ENCODE measurements at places on chromosomes 4 and X.

GRCh38 chr4:37082912-37083311, 161.6 kb upstream of the NWD2 start:
- no peak for DNase-seq

DNA sequence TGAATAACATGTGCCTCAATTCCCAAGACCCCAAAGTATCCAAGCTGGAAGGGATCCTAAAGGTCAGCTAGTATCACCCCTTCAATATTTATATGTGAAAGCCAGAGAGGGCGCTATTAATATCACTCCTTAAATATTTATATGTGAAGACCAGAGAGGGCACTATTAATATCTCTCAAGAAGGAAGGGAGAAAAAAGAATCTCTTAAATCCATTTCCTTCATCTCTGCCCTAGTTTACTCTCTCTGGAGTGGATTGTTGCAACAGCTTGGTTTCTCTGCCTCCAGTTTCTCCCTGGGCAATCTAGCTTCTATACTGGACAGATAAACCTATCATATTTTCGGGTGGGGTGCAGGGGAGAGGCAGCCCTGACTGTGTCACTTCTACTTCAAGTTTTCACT, 31.6 kb upstream of the MSN start:
- DNase-seq = no peak

DNA sequence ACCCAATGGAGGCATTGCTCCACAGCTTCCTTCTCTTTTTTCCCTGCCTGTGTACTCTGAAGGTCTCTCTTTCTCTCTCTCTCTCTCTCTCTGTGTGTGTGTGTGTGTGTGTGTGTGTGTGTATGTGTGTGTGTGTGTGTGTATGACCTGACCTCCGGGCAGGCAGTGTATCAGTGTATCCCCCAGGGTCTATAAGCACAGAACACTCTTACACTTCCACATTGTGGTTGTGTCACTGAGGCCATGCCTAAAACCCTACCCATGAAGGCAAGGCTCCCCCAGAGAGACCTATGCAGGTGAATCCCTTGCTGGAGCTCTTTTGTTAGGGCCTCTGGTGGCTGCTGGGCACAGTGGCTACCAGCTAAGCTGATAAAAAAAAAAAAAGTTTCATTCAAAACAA, 300.4 kb upstream of the BMP3 start:
- DNase-seq = no peak

GRCh38 chr4:159298502-159298901, 195.6 kb downstream of the RAPGEF2 start:
- peak; percentile 77 for DNase-seq

- DNase-seq = peak; percentile 18
Measured at GRCh38 chrX:9525511-9526248, 60.8 kb downstream of the TBL1X start.

- DNase-seq = no peak
Measured at GRCh38 chr4:19735012-19735411, 516.7 kb upstream of the SLIT2 start.

GRCh38 chrX:9957743-9958142, 9.4 kb upstream of the CLDN34 start:
- DNase-seq = no peak

GRCh38 chr4:121564840-121565375, 131.9 kb downstream of the ANXA5 start:
- peak; percentile 27 for DNase-seq

GRCh38 chr4:138190452-138190858, 51.7 kb downstream of the SLC7A11 start:
- no peak for DNase-seq

DNA sequence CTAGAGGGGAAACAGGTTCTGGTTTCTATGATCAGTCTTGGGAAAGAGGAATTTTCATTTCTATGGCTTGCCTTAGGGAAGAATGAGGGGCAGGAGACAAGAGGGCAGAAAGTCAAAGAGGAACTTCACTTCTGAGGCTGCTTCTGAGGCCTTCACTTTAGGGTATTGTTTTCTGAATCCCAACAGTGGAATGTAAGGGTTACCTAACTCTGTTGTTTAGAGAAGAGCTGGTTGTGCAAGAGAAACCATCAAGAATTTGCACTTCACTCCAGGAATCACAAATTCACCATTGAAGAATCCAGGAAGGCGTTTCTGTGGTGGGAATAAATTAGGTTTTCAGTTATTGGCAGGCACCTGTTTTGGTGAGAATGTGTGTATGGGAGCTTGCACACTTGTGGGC, 126.7 kb upstream of the AMOT start:
- peak; percentile 18 for DNase-seq

GRCh38 chr4:188432328-188432727, 293.1 kb downstream of the TRIML1 start:
- DNase-seq = peak; percentile 39

- DNase-seq = no peak
Measured at GRCh38 chrX:151396042-151396824, 773 bp upstream of the VMA21 start.

GRCh38 chrX:154812341-154813101, 7.2 kb upstream of the MPP1 start:
- no peak for DNase-seq

DNA sequence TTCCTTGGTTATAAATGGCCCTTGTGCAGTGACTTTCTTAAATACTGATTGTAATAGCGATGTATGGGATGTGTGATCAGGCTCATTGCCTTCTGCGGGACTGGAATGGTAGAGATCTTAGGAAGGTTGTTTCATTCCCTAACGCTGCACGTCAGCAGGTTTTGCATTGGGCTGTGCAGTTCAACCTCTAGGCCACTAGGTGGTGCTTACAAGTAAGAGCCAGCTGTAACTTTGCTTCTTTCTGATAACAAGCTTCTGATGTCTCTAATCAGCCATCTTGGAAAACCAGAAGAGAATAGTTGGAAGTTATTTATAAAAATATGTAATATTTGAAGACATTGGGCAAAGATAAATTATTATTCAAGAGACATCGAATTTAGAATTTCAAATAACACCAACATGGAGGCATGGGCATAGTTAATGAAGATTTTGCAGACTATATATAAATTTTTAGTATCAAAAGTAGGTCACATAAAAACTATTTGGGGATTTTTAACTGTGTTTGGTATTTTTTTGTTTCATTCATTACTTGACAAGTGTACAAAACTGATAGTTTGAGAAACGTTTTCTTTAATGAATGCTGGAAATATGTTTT, 339.7 kb upstream of the PCDH7 start:
- peak; percentile 56 for DNase-seq

GRCh38 chrX:30577362-30577991, at the start of gene TASL:
TSS of gene TASL (minus strand) at chrX:30577766. CDS start at chrX:30560355, 17,411 bp downstream.
- DNase-seq = no peak

- DNase-seq = no peak
Measured at GRCh38 chr4:5749568-5749967, 38.6 kb downstream of the EVC start.

GRCh38 chr4:150237110-150237872, 159.0 kb downstream of the DCLK2 start:
- DNase-seq = peak; percentile 98

GRCh38 chr4:166675411-166675810, 558.9 kb downstream of the SPOCK3 start:
- peak; percentile 26 for DNase-seq

DNA sequence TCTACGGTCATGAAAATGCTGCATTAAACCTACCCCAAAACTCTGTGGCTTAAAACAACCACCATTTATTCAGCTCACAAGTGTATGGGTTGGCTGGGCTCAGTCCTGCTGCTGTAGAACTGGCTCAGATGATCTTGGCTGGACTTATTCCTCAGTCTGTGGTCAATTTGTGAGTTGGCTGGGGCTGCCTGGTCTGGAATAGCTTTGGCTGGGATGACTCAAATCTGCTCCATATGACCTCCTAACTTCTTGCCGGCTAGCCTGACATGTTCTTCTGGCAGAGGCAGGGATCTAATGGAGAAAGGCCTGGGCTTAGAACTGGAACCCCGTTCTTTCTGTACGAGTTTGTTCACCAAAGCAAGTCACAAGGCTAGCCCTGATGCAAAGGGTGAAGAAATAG, 71.7 kb downstream of the CFAP299 start:
- DNase-seq = peak; percentile 52

DNA sequence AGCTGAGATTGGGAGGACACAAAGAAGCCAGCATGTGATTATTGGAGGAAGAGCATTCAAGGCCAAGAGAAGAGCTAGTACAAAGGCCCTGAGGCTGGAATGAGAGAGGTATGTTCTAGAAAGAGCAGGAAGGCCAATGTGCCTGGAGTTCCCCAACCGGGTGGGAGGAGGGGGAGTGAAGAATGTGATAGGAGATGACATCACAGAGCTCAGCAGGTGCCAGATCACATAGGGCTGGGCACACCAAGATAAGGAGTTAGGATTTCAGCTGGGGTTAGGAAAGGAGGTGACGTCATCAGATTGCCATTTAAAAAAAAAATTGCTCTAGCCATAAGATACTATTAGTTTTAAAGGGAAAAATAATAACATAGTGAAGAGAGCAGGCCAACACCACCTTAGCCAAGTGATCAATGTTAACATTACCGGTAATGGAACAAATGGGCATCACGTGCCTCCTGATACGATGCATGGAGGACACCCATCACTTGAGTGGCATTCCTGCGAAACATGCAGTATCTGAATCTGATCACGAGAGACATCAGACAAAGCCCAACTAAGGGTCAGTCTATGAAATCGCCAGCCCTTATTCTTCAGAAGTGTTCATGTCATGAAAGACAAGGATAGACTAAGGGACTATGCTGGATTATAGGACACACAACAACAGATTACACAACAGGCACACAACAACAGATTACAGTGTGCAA, 344.3 kb downstream of the BCOR start:
- DNase-seq = peak; percentile 12

DNA sequence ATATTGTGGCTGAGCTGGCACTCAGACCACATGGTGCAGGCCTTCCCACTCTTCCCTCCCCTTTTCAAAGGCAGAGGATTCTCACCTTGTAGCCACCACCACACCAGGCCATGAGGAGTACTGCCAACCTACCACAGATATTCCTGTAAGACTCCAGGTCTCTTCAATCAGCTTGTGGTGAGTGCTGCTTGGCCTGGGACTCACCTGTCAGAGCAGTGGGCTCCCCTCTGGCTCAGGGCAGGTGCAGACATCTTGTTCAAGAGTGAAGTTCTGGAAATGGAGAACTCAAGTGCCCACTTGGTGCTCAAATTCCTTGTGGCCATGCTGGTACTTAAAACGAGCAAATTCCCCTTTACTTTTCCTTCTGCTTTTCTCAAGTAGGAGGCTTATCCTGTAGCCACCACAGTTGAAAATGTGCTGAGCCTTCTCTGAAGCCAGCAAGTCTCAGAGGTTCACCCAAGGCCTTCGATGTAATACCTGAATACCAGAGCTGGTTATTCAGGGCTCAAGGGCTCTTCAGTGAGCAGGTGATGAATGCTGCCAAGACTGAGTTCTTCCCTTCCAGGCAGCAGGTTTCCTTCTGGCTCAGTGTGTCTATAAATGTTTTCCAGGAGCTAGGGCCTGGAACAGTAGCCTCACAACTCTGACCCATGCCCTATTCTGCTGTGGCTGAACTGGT, 212.9 kb downstream of the TEX13C start:
- no peak for DNase-seq

DNA sequence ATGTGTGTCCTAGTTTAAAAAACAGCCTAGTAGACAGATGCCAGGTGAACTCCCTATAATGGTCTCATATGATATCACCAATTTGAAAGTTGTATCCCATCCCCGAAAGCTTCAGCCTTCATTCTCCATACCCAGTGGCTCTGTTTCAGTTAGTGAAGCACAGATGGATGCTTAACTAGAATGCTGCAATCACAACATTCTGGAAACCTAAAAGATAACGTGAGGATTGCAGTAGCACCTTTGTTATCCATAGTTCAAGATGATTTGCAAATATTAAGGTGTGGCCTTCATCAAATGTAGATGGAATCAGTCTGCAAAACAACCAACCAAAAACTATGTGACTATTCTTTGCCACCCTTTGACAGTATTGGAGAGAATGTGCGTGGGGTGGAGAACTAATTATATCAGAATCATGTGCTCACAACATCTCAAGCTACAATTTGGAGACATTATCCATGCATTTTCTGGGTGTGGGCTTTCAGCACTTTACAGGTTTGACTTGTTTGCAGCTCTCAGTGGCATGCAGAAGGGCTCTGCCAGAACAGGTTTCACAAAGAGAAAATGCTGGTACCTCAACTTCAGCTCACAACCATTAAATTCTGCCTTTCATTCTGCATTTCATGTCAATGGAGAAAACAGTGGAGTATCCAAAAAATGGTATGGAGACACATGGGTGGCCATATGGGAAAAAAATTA, 18.3 kb upstream of the PPID start:
- no peak for DNase-seq

DNA sequence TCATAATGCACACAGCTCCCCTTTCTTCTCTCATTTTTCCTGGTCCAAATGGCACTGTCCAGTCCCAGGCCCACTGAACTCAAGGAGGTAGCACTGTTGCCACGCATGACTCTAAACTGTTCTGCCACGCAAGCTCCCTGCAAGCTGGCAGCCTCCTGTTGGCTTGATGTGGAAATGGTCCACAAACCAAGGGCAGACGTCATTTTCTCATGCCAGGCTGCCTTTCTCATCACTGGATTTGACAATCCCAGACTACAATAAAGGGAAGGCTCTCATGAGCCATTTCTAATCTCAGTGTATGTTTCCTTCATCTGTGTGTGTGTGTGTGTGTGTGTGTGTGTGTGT, 22.4 kb downstream of the OTOP1 start:
- no peak for DNase-seq

GRCh38 chrX:151176231-151176750, at the start of gene GPR50:
TSS of gene GPR50 (plus strand) at chrX:151176584. CDS start at chrX:151176722, 138 bp downstream.
- DNase-seq = no peak

DNA sequence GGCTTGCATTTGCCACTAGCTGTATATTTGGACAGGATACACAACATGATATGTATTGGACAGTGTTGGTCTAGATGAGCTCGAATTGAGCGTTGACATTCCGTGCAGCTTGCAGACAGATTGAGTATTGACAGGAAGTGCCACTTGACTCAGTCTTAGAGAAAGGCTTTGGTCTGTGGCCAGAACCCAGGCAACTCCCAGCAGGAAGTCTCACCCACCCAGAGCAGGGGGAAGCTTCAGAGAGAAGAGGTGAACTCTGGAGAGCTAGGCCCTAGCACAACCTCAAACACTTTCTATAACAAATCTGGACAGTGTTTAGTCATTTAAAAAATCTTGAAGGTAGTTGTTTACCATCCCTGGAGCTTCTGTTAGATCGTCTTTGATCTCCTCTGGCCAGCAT, 280.5 kb downstream of the FBXW7 start:
- peak; percentile 57 for DNase-seq

- peak; percentile 64 for DNase-seq
Measured at GRCh38 chr4:75723163-75724065, 963 bp upstream of the USO1 start.

DNA sequence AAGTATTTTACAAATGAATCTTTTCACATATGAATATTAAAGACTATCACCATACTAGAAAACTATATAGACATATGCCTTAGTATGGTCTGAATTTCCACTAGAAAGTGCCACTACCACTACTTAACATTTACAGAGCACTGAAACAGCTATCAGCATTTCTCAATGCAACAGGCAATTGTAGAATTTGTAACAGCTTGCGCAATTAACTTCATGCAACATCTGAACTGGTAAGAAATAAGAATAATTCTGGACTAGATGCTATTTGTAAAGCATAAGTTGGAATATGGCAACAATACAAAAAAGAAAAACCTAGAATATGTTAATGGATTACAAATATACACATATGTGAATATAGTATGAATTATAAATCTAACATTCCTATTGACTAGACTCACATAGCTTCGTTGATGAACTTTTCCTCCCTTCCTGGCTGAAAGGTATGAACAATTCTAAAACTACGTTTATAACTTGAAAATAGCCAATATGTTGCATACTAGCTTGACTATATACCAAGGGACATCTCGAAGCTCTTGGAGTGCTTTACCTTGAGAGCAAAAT, 82.0 kb downstream of the ATP8A1 start:
- no peak for DNase-seq

Measured in fibroblast of skin of right biceps (primary cell).